Stimulated activated CD8-positive, alpha-beta memory T cell treated with anti-CD3 and anti-CD28 coated beads, Interleukin-4, amount 100 ng/mL, for 1 hour (primary cell): ENCODE measurements at places on chromosomes 1 and 21.

DNA sequence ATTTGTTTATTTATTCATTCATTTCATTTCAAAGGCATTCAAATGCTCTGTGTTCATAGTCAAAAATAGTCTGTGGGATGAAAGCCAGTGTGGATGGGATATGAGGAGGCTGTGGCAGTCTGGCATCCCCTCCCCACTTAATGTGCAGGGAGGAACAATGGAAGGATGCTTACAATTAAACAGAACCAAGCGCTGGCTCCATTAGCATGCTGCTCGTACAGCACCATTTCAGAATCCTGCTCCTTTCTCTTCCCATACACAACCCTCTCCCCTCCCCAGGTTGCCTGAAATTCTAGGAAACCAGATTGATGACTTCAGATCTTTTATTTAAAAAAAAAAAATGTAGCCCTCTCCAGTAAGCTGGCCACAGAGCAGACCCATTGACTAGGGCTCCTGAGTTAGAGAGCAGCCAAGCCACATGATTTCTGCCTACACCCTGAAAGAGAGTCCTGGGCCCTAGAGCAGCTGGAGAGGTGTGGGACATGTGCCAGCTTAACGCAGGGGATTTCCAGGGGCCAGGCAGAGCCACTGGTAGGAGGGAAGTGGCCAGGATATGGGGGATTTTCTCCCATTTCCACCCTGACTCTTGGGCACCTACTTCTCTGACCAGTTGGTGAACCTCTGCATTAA, 205.2 kb downstream of the ASTN1 start:
- DNase-seq = no peak

GRCh38 chr1:228131766-228132165, 8.3 kb upstream of the GUK1 start:
- no peak for DNase-seq

DNA sequence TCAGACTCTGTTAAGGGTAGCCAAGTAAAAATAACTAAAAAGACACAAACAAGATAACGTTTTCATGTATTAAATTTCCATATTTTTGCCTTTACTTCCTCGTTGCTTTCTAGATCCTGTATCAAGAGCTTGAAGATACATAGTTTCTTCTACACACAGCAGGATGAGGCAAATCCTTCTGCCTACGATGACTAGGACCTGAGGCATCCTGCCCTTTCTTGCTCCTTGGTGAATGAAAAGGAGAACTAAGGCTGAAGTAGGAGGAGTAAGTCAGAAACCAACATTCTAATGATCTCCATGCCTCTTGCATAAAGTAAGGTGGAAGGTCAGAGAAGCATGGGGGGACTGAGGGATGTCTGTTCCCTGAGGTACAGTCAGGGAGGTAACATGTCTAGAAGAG, 102.6 kb downstream of the GPATCH2 start:
- no peak for DNase-seq

- DNase-seq = no peak
These were observed 5.5 kb downstream of the EFNA3 start for GRCh38 chr1:155083865-155084721.

GRCh38 chr1:29488794-29489311, 252.5 kb downstream of the PTPRU start:
- no peak for DNase-seq

DNA sequence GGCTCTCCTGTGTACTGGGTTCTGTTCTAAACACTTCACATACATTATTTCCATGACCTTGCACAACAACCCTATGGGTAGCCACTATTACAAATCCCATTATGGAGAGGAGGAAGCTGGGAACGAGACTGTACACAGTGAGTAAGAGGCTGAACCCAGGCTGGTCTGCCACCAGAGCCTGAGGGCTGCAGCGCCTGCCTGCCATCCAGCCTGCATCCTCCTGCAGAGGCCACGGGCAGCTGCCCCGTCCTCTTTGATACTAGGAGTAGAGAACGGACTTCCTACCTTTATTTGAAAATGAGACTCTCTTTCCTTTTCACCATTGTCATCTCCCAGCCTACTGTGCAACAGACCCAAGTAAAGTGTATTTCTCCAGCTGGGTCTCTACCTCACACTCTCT, 370.0 kb downstream of the HHAT start:
- no peak for DNase-seq

GRCh38 chr1:99674115-99675064, 28.5 kb downstream of the PALMD start:
- no peak for DNase-seq

GRCh38 chr1:201495551-201496295, 11.2 kb downstream of the CSRP1 start:
- DNase-seq = no peak

DNA sequence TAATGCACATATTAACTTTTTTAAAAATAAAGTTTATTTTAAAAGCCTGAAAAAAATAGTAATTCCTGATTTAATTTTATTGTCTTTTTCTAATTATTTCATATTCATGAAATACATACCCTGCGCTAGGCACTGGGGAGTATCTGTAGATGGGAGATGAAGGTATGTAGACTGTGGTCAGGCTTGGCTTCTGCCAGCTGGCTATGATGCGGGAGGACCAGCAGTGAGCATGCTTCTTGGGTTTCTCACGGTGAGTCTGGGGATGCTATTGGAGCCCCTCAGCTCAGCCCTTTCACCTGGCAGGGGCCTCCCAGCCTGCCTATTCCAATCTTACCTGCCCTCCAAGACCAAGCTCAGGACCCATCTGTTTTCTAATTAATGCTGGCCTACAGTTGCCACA, 138.4 kb downstream of the NOS1AP start:
- no peak for DNase-seq

DNA sequence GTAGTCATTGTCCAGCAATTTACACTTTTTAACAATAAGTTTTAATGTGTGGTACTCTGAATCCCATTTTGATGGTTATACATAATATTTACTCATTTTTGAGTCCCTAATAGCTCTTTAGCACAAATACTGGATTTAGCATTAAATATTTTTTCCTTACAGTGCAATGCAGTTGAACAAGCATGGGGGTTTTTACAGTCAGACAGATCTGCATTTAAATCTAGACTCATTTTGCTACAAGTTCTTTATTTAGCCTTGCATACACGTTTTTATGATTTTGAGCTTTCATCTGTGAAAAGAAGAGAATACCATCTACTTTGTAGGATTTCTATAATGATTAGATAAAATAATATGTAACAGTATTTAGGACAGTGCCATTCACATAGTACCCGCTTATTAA, 44.0 kb downstream of the PTPRC start:
- DNase-seq = no peak

GRCh38 chr21:14684071-14684470, 138.0 kb upstream of the SAMSN1 start:
- DNase-seq = no peak

DNA sequence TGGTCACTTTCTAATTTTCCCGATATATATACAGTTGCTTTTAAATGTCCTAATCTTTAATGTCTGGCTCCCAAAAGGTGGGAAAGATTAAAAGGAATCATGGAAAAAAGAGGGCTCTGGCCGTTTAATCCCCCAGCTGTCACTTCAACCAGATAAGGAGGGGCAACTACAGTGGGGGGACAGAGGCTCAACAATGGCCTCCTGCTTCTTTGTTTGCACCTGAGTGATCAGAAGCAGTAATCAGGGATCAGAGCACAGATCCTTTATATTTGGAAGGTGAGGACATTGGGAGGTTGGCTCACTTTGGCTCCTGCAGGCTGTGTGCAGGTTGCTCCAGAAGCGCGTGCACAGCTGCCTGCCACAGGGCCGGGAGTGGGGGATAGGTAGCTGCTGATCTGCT, 212.8 kb downstream of the FMN2 start:
- DNase-seq = no peak

GRCh38 chr1:186014370-186015037, 280.3 kb downstream of the HMCN1 start:
- no peak for DNase-seq

GRCh38 chr1:161440312-161440894, 64.9 kb upstream of the FCGR2A start:
- DNase-seq = peak; percentile 22

- DNase-seq = no peak
These were observed 13.6 kb downstream of the GJA4 start for GRCh38 chr1:34806396-34806795.

- no peak for DNase-seq
These were observed 2.9 kb upstream of the UBXN10 start for GRCh38 chr1:20183035-20183434.

DNA sequence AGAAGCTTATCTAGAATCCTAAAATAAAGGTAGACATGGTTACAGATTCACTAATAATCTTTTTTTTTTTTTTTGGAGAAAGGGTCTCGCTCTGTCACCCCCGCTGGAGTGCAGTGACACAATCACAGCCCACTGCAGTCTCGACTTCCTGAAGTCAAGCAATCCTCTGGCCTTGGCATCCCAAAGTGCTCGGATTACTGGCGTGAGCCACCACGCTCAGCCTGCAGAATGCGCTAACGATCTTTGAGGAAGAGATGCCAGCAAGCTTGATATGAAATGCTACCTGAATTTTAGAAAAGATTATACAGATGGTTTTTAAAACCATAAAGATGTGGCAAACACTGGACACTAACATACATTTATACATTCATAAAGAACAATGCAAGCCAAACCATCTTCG, 4.1 kb upstream of the GNPAT start:
- DNase-seq = no peak

GRCh38 chr1:240107058-240107684, 15.5 kb downstream of the FMN2 start:
- no peak for DNase-seq

DNA sequence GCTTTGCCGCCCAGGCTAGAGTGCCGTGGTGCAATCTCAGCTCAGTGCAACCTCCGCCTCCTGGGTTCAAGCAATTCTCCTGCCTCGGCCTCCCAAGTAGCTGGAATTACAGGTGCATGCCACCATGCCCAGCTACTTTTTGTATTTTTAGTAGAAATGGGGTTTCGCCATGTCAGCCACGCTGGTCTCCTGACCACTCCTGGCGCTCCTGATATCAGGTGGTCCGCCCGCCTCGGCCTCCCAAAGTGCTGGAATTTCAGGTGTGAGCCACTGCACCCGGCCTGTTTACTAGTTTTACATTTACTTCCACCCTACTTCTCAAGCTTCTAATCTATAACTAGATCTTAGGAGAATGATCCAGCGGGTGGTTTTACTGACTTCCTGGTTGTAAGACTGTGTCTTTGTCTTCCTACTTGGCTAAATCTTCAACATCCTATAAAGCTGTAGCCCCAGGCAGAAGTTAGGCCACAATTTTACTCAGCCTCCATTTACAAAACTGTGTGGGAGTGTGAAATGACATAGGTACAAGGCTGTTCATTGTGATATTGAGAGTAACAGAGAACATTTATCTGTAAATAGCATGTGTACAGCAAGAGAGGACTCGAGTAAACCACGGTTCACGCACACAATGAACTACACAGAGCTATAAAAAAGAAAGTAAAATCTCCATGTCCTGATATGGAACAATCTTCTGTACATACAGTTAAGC, 9.6 kb upstream of the POU2F1 start:
- DNase-seq = no peak

GRCh38 chr1:7568901-7569524, 202.1 kb upstream of the VAMP3 start:
- no peak for DNase-seq

GRCh38 chr1:221801251-221801661, 59.4 kb upstream of the DUSP10 start:
- no peak for DNase-seq

DNA sequence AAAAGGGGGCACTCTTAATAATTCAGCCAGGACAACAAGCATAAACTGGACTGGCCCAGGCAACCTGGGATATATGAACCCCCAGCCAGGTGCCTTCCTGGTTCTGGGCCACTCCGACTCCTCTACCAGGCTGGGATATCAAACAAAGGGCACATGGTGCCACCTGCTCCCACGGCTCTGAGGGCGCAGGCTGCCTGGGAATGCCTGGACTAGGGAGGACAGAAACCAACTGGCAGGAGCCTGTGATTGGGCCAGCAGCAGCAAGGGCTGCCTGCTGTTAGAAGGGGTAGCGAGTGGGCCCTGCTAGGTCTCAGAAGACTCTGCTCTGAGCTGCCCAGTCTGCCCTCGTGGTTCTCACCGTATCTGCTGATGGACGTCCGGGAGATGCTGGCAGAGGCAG, 123.2 kb upstream of the CD34 start:
- DNase-seq = no peak

- no peak for DNase-seq
These were observed 98.3 kb upstream of the FGGY start for GRCh38 chr1:59198564-59198963.

DNA sequence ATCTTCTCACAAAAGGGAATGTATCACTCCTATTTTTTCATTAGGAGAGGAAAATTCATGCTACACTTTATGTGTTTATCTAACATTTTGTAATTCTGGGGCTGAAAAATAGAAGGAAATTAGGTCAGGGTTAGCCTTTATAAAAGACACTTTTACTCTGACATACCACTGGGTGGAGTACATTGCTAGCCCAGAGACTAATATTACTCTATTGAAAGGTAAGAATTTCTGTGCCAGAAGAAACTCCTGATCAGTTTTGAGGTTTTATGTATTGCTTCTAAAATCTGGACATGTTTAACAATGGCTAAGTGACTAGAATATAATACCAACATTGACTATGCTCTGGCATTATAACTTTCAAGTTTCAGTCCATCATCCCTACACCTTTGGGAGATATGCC, 724.6 kb downstream of the USP25 start:
- DNase-seq = no peak

DNA sequence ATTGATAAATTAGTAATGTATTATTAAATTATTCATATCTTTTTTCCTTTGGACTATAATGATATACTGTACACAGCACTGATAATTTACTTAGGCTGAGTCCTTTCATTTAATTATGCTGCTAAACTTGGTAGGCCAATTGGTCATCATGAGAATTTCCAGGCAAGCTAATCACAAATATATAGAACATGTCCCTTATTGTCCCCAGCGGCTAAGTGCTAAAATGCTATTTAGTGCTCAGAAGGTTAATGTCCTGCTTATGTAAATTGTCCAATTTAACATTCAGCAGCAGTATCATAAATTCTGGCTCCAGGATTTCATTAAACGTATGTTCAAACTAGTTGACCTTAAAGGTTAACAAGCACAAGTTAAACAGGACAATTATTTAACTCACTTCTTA, 30.0 kb upstream of the RRP15 start:
- no peak for DNase-seq

GRCh38 chr1:119316870-119317416, 51.6 kb upstream of the HAO2 start:
- DNase-seq = no peak

GRCh38 chr1:145874646-145875045, 11.0 kb downstream of the ANKRD35 start:
- DNase-seq = no peak
